ENCODE measurements at places on chromosomes 4 and X.

- no peak for DNase-seq
These were observed 440.5 kb downstream of the MAPK10 start for GRCh38 chr4:85919200-85919887.

DNA sequence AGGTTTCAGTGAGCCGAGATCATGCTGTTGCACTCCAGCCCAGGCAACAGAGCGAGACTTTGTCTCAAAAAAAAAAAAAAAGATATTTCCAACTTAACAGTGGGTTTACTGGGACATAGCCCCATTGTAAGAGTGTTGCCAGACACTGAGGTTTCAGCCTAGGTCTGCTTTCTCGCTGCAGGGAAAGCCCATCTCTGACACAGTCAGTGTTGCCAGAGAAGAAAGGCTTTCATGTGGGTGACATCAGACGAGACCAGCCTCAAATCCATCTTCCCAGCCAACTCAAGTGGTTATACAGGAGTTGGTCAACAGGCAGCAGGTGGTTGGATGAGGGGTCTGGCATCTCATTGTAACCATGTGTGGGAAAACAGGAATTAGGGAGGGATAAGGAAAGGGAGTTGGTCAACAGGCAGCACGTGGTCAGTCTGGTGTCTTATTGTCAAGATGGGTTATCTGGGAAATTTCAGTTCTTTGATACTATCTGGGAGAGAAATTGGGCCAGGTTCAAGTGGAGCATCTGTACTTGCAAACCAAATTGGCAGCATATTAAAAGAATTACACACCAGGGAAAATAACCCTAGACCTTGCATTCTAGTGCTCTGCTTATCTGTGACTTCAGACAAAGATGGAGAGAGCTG, 41.1 kb downstream of the NELFA start:
- DNase-seq: no peak

DNA sequence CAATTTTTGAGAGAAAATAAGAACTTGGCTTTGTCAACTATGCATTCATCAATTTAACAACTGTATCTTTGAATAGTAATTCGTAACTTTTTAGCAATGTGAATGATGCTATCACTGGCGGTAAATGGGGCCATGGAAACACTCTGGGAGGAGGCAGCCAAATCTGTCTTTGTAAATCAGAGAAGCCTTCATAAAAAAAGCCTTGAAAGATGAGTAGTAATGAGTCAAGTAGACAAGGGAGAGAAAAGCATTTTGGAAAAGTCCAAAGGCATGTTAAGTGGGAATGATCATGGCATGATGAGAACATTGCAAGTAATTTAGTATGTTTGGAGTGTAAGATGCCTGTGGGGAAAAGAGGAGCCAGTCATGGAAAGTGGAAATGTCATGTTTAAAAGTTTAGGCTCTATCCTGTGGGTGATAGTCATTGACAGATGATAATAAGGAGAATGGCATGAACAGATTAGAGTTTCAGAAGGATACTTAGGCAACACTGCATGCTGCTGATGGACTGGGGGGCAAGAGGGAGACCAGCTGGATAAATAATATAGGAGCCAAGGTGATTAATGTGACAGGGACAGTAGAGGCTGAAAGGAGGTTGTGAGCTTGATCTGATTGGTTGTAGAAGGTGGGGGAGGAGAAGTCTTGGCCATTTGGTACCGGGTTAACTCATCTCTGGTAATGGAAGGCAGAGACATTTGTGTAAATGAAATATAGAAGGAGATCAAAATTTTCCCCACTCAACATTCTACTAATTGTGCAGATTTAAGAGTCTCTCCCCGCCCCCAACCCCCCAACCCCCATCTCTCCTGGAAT, 16.3 kb downstream of the SPRY1 start:
- no peak for DNase-seq

DNA sequence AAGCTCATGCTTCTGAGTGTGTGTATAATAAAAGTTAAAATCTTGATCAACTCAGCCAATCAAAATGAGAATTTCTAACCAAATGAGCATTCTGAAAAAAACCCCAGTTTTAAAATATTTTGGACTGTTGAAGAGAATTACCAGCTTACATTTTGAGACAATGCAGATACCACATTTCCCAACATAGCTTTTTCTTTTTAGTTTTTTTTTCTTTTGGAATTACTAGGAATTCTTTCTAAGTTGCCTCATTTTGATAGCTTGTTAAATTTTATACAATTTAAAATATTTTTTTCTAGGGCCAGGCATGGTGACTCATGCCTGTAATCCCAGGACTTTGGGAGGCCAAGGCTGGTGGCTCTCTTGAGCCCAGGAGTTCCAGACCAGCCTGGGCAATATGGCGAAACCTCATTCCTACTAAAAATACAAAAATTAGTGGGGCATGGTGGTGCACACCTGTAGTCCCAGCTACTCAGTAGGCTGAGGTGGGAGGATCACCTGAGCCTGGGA, 2.2 kb downstream of the RP2 start:
- no peak for DNase-seq

DNA sequence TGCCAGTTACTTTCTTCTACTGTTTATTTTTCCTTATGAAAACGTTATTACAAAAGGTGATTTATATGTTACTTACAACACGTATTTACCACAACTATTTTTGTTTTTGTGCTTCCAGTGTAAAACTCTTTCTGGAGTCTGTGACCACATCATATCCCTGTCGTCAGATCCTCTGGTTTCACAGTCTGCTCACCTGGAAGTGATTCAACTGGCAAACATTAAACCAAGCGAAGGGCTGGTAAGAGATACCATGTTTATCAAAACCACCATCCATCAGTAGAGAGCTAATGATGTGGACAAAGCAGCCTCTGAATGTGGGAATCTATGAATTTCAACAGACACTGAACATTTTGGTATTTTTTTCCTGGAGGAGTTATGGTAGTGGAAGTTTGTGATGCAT, 116.1 kb downstream of the CNKSR2 start:
- DNase-seq: no peak

DNA sequence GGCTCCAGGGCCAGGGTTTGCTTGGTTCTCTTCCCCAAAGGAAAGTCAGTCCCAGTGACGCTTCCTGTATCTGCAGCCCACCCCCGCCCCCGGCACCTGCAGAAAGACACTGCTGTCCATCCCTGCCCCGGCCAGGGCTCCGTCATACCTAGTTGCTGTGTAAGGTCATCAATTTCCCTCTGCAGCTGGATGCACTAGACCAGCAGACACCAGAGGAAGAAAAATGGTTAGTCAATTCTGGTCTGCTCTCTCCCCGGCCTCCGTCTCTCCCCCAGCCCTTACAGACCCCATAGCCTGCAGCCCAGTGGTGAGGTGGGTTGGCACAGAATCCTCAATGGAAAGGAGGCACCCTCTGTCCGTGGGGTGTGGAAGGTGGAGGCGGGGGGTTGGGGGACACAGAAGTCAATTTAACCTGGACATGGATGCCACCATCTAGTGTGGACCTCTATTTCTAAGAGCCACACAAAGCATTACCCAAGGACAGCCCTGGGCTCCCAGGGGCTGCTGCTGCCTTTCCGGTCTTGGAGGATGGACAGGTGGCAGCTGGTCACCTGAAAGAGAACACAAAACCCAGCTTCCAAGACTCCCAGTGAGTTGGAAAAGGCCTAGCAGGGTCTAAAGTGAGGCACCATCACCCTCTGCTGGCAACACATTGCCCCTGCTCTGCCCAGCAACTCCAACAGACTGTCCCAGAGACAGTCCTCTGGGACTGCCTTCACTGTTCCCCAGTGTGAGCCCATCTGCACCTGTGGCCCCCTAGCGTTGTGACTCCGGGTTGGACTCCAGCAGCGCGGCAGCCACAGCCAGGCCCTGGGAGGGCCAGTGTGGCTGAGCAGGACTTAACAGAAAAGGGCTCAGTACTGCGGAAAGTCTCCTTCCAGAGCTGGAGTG, 40.2 kb upstream of the NHSL2 start:
- peak; percentile 71 for DNase-seq

- no peak for DNase-seq
These were observed 43.1 kb upstream of the GPR78 start for GRCh38 chr4:8537041-8537461.

GRCh38 chr4:91611782-91612181, 692.0 kb upstream of the GRID2 start:
- DNase-seq: no peak

DNA sequence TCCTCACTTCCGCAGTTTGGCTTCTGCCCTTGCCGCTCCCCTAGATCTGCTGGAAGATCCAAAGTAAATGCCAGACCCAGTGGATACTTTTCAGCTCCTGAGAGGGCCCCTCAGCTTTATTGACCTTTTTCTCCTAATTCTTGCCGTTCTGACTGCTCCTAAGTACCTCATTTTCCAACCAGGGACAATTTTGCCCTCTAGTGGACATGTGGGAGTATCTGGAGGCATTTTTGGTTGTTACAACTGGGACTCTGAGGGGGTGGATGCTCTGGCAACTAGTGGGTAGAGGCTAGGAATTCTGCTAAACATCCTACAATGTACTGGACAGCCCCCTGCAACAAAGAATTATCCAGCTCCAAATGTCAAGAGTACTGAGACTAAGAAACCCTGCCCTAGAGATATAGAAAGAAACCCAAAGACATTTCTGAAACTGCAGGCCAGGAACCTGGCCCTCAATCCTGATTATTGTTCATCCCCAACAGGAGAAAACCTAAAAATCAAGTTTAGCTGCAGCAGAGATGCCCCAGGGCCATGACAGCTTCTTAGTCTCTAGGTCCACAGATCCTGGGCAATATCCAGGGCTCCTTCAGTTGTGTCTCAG, 3.4 kb downstream of the TEX13B start:
- no peak for DNase-seq

- DNase-seq: no peak
These were observed 306.5 kb downstream of the PRDM5 start for GRCh38 chr4:120616041-120616440.

- DNase-seq: no peak
These were observed 12.2 kb upstream of the CDK16 start for GRCh38 chrX:47206316-47206715.

All from D341Med (cell line).